ENCODE measurements at places on chromosomes 4 and X.

GRCh38 chr4:24598025-24598424 is 13.7 kb upstream of the DHX15 start:
- DNase-seq, result peak; percentile 97

DNA sequence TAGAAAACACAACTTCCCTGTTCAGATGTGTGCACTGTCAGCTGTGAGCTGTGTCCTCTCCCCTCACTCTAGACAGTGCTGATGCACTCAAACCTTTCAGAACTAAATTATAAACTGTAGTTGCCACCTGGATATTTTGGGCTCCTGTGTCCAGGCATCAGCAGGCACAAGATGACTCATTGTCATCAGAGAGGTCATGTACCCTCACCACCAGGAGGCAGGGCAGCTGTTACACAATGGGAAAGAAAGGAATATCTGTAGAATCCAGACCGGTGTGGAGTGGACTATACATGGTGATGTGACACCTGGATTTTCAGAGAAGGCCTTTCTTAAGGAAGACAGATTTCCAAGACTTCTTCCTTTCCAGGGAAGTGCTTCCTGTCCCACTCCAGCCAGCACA is 854.4 kb upstream of the AGA start:
- DNase-seq, result no peak

GRCh38 chr4:5517372-5517771 is 191.0 kb downstream of the EVC2 start:
- no peak for DNase-seq

DNA sequence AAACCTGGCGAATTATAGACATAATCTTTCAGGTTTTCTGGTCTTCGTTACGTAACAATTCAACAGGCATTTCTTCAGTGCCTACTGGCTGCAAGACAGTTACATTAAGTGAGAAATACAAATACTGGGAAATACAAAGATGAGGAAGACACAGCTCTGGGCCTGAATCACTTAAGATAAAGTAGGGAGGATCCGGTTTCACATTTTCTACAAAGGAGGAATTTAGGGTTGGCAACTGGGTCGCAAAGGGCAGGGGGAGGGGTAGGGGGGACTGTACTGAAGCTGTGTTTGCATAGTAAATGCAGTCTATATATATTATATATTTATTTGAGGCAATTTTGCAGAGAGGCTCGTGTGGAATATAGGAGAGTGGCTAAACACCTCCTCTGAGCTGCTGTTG is 107.4 kb downstream of the MAML3 start:
- no peak for DNase-seq

DNA sequence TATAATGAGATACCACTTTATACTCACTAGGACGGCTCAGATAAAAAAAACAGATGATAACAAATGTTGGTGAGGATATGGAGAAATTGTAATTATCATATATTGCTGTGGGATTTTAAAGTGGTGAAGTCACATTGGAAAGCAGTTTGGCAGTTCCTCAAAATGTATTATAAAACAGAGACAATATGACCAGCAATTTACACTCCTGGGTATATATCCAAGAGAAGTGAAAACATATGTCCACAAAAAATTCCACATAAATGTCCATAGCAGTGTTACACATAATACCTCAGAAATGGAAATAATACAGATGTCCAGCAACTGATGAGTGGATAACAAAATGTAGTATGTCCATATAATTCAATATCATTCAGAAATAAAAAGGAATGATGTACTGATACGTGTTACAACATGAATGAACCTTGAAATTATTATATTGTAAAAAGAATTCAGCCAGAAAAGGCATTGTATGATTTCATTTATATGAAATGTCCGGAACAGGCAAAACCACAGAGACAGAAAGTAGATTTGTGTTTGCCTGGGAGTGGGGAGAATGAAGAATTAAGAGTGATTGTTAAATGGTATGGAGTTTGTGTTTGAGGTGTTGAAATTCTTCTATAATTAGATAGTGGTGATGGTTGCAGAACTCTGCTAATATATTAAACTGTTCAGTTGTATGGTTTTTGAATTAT is 220.9 kb downstream of the SLC7A11 start:
- no peak for DNase-seq

All from epithelial cell of proximal tubule (primary cell).